ENCODE measurements at places on chromosomes 16 and 17.

- peak; percentile 87 for DNase-seq
These were observed at the start of gene MILR1 for GRCh38 chr17:64448665-64449512. Gene MILR1, plus strand, starts transcription at chr17:64449115. Its CDS starts 54 bp downstream, at chr17:64449169.

DNA sequence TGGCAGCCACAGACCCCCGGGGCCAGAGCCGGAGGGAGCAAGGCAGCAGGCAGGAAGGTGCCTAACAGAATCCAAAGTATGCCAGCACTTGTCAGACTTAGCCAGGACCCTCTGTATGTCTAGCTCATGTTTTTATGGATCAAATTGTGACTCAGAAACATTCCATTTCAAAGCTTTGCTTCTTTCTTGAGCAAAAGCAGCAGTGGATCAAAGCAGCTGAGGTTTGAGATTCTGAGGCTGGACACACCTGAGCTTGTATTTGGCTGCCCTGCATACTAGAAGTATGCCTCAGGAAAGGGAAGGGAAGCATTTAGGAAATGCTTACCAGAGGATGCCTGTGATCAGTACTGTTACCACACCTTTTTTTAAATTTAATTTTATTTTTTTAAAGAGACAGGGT, 5.7 kb upstream of the MYO1C start:
- DNase-seq: no peak

DNA sequence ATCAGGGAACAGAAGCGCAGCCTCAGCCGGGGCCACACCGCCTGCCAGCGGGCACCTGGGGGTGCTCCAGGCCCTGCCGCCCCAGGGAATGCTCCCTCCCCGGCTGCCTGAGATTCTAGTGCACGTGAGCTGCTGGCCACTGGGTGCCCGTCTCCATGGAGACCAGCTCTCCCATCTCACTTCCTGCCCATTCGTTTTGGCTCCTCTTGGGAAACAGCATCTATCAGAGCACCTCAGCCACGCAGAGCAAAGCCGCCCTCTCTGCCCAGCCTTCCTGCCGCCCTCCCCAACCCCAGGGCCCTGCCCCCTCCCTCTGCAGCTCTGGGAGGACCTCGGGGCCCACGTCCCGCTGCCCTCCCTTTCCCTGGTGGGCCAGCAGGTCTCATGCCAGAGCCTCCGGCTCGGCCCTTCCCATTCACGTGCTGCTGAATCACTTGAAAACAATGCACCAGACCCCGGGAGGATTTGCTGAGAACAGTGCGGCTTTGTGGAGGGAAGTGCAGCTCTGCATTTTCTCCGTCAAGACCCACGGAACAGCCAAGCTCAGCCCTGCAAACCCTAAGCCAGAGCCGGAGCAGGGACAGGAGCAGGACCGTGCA, 19.4 kb downstream of the CEP295NL start:
- DNase-seq: peak; percentile 95

DNA sequence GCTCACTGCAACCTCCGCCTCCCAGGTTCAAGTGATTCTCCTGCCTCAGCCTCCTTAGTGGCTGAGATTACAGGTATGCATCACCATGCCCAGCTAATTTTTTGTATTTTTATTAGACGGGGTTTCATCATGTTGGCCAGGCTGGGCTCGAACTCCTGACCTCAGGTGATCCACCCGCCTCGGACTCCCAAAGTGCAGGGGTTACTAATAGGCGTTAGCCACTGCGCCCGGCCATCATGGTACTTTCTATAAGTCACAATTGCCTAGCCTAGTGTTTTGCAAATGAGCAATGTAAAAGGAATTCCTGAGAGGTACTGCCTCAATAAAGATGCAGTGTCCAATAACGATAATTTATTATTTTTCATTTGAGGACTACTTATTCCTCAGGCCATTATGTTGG, 13.9 kb upstream of the PSMC3IP start:
- DNase-seq: no peak

DNA sequence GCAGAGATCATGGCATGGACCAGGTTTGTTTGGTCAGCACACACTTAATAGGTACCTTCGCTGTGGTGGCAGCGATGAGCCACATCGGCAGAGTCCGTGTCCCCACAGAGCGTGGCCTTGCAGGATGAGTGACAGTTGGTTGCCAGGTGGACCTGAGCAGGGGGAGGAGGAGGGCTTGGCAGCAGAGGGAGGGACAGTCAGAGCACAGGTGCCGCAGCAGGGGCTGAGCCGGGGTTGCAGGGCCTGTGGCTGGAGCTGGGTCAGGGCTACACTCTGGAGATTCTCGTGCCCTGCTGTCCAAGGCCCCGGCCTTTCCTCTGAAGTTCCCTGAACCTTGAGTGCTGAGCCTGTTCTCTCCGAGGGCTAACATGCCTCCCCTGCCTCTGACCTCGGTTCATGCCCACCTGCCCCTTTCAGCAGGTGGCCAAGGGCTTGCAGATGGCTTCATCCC, 24.8 kb downstream of the POLR3E start:
- DNase-seq: no peak

GRCh38 chr17:7328840-7329373, at the start of gene NEURL4:
Gene NEURL4, minus strand, starts transcription at chr17:7329335. Its CDS starts 23 bp downstream, at chr17:7329312.
- no peak for DNase-seq

DNA sequence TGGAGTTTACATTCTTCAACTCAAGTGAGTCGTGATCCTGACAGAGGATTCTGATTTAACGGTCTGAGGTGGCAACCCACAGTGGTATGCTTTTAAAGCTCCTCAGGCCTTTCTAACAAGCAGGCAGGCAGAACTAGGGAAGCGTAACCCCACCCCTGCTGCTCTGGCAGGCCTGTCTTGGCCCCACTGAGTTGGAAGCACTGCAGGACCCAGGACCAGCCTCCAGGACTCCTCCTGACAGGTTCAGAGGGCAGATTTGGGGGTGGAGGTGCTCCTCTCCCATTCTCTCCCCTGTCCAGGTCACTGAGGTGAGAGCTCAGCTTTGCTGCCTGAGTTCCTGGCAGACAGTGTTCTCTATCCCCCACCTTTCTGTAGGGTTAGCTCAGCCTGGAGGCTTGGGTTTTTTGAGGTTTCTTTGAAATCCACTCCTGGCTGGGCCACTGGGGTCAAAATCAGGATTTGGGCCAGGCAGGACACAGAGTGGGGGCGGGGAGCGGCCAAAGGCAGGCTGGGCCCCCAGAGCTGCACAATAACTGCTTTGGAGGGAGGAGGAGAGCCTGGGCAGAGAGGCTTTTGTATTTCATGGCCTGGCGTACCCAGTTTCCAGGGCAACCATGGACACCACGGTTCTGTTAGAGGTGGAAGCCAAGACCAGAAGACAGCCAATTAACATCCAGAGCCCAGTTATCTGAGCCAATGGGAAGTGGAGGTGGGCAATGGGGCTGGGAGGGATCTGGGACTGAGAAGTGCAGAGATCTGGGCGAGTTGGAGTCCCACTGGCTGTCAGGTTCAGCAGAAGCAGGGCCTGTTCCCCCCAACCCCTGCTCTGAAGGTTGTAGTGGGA, 9.5 kb downstream of the MRPL27 start:
- DNase-seq: peak; percentile 48
